Stimulated activated naive CD4-positive, alpha-beta T cell (primary cell): ENCODE measurements at places on chromosomes 2 and 18.

DNA sequence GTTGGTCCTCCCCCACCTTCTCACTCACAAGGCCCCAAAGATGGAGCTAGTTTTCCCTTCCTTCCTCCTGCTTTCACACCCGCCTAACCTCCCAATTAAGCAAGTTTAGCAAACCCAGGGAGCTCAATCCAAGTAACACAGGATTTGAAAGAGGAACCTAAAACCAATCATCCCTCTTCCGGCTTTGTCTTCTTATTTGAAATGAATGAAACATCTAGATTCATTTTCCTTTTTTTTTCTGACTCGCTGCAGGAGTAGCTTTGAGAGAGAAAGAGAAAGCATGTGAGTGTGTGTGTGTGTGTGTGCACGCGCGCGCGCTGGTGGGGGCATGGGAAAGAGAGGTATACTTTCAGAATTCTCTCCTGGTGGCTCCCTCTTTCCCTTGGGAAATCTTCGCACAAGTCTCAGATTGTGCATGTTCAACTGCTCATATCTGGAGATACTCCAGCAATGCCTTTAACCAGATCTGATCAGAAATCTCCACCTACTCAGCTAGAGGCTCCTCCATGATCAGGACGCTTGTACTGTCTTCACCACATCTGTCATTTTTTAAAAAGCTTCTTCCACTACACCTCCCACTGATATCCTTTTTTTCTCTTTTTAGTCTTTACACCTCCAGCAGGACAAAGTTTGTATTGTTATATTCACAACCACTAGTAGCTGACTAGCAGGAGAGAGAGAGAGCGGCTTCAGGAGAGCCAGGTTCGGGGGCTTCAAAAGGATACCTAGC is 1.7 kb downstream of the SLC8A1 start:
- DNase-seq, result no peak

DNA sequence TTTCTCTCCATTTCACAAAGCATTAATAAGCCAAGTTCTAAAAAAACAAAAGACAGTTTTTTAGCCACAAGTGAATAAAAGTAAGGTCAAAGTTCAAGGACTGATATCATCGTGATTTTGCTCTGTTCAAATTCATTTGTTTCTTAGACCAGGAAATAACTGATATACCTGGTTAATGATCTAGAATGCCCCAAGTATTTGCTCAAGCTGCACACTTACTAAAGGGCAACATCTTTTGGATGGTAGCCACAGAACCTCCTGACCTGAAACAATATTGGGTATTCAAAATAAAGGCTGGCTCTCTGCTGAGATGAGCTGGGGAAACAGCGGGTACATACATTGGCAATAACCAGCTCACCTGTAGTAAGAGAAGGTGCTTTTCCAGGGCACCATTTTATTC is 314.7 kb upstream of the LYPD1 start:
- no peak for DNase-seq

DNA sequence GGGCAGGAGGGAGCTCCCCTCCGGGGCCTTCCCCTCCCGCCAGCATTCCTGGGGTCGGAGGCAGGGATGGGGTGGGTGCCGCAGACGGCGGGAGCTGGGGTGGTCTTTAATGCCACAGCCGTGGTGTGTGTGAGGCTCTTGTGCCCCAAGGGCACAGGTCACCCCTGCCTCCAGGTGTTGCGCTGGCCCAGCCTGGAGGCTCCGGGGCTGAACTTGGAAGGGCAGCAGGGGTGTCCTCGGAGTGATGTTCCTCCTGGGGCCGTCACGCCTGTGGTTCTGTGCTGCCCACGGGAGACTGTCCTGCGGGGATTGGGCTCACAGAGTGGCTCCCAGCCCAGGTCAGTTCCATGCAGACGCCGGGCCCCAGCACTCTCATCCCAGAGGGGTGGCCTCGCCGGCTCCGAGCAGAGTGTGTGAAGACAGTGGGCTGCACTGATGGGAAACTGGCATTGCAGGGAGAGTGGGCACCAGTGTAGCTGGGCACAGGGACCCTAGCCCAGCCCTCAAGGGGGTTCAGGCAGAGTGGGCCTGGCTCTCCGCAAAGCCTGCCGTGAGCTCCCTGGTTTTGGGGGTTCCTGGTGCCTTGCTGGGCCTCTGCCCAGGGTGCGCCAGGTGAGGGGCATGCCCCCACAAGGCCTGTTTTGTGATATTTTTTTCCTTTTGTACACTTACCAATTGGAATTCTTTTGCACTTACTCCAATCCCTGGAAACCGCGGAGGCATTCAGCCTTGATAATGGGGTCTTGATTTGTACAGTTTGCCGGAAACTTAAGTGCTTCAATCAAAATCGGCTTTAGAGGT is 56.7 kb downstream of the NFATC1 start:
- no peak for DNase-seq

GRCh38 chr18:79574938-79575525 is 104.6 kb upstream of the CTDP1 start:
- DNase-seq, result no peak

DNA sequence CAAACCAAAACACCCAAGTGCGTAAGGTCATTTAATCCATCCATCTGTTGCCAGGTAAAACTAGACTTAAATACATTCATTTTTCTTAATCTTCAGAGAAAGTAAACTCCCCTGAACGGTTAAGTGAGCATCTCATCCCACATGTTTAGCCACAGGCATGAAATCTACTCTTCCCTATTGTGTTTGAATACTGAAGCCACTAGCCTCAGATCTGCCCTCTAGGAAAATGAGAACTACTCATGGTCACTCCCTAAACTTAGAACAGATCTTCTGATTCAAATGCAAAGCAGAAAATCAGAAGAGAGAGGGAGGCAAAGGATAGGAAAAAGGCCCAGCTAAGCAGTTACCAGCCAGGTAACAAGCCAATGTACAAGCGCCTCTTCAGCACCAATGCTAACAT is 7.1 kb downstream of the TMEM247 start:
- DNase-seq, result no peak

- no peak for DNase-seq
Measured at GRCh38 chr2:234864506-234864905, 87.3 kb upstream of the SH3BP4 start.

- DNase-seq, result no peak
Measured at GRCh38 chr18:56235071-56235470, 403.3 kb downstream of the TXNL1 start.

DNA sequence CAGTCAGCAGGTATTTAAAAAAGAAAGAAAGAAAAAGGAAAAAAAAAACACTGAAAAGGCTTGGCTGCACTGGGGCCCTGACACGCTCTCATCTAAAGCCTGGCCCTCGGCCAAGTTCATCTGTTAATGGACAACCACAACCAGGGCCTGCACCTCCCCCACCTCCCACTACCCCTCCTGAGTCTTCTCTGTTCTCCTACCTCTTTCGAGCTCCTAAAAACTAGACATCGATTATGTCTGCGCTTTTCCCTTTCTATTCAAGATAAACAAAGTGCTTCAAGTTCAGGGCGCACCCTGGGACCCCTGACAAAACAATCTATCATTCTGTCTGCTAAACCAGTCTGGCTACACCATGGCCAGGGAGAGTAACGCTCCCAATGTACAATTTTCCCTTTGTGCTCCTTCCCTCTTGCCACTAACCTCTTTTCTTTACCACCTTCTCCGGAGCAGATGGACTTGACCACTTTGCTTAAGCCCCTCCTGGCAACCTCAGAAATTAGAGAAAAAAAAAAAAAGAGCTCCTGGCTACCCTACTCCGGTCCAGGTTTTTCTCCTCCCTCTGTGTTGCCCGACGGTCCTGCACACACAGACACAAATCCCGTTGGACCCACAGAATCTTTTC is 22.7 kb downstream of the BCL11A start:
- DNase-seq, result no peak

- DNase-seq, result no peak
Measured at GRCh38 chr2:74588664-74589063, 34.1 kb downstream of the DOK1 start.

DNA sequence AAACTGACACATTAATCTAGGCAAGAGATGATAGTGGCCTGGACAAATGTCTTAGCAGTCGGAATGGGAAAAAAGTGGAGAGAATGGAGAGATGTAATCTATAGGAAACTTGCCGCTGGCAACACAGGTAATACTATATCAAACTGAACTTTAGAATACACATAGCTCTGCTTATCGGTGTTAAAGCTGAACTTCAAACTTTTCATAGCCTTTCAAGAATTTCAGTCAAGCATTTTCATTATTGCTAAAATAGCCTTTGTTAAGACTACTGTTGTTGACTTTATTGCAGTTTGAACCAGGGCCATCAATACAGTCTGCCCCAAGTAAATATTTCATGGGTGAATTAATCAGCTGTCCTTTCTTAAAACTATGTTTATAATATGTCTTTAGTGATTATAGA is 12.9 kb upstream of the CHST9 start:
- no peak for DNase-seq

- no peak for DNase-seq
Measured at GRCh38 chr2:163348857-163349380, 386.9 kb downstream of the FIGN start.

DNA sequence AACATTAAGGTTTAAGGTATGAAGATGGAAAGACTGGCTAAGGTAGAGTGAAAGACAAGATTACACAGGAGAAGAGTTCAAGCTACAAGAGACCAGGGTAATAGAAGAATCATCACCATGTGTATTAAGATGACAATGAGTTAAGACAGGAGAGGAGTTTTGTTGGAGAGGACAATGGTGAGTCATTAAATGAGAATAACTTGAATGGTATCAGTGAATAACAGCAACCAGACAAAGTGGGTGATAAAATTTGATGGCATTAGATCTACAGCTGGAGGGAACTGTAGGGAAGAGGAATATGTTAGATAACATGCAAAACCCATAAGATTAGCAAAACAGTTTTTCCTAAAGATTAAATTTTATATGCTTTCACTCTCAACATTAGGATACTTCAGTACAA is 18.8 kb upstream of the ENOSF1 start:
- no peak for DNase-seq

DNA sequence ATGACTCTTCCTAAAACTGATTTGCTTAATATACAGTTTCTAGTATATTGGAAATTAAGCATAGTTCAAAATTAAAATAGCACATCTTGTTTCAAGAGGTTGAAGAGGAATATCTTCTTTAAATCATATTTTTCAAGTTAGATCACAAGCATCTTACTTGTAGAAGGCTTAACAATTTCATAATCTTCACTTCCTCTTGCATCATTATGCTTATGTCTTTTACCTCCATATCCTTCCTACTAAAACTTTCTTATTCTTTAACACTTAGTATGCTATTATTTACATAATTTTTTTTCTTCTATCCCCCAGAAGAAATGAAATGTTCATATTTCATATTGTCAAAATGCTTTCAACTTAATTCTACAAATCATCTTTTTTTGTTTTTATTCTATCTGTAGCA is 1354.9 kb upstream of the TMEFF2 start:
- DNase-seq, result no peak

DNA sequence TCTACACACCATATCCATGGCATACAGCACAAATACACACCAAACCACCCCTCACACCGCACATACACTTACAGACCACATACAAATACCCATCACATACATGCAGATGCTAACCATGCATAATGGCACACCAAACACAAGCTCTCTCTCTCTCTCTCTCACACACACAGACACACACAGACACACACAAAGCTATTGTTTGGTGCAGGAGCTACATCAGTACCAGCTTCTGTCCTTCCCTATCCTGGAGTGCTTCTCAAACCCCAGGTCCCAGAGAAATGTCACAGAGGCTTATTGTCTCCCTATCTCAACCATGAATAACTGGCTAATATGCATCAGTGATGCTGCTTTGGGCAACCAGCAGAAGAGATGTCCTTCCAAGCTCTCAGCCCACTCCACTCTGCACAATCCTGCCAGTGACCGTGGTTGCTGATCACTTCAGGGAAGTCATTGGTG is 36.5 kb upstream of the ST3GAL5 start:
- no peak for DNase-seq

DNA sequence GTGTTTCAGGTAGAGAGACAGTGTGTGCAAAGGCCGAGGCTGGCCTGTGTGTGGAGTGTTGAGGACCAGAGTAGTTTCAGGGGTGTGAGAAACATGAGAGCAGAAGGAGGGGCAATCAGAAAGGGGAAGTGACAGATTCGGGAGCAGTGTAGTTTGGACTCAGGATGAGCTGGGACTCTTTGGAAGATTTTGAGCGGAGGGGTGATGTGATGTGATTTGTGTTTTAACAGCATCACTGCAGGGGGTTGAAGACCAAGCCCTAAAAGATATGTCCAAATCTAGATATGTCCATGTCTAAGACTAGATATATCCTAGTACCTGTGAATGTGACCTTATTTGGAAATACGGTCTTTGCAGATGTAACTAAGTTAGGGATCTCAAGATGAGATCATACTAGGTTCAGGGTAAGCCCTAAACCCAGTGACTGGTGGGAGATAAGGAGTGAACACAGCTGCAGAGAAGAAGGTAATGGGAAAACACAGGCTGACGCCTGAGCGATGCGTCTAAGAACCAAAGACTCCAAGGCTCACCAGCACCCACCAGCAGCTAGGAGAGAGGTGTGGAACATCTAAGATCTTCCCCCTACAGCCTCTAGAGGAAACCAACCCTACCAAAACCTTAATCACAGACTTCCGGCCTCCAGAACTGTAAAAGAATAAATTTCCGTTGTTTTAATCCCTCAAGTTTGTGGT is 38.5 kb upstream of the MYO3B start:
- DNase-seq, result no peak

- no peak for DNase-seq
Measured at GRCh38 chr18:13616041-13616440, 110.3 kb downstream of the FAM210A start.

DNA sequence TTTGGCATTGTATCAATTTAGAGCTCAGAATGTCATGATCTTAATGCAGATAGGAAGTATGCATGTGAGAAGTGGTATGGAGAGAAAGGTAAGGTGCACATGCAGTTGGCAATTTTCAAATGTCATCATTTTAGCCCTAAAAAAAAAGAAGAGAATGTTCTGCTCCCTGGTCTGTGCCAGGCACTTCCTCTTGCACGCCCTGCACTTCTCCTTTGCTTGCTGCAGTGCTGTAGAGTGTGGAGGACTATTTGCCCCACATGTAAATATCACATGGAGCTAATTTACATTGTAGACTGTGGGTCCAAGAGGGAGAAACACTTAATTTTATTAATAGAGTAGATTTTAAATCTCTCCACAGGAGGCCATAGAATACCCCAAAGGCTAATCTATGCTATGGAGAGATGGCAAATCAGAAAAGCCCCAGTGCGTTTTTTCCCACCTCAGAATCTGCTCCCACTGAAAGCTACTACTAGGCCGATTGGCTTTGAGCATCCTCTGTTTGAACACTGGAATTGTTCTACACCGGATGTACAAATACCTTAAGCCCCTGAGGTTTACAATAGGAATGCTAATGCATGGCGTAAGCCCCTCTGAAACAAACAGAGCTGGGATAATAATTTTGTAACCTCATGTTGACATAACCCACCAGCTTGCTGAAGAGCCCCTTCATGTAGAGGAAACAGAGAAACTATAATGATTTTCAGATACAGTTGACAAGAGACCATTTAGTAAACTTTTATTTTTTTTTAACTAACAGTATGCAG is 137.2 kb upstream of the KLHL14 start:
- DNase-seq, result no peak

- no peak for DNase-seq
Measured at GRCh38 chr2:195613922-195614321, 43.1 kb upstream of the SLC39A10 start.
